Effector memory CD8-positive, alpha-beta T cell (primary cell): ENCODE measurements at places on chromosomes 2 and 18.
A peak's percentile ranks its signal among the peaks of the same experiment; 100 is the strongest.

DNA sequence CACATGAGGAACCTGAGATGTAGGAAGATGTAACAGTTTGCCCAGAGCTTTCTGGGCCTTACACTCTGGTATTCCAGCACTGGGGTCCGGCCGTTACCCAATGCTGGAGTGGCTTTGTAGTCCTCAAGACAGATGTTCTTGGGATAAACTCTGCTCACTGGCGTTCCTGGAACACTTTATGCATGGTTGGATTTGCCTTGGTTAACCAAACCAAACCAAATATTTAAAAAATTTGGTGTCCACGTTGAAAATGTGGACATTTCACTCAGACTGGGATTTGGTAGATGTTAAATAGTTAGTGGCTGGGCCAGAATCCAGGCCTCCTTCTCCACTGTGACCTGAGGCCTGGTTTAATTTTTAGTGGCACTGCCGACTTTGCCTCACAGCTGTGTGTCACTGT, 81.5 kb downstream of the ACOXL start:
- no peak overlapping the region for H3K4me3 ChIP-seq
- no peak overlapping the region for H3K27ac ChIP-seq
- H3K27me3 ChIP-seq = peaks cover 1% of the 10 kb centered on the region
- no peaks in the 10 kb centered on the region for H3K36me3 ChIP-seq
- H3K4me1 ChIP-seq = peaks cover 5% of the 10 kb centered on the region

DNA sequence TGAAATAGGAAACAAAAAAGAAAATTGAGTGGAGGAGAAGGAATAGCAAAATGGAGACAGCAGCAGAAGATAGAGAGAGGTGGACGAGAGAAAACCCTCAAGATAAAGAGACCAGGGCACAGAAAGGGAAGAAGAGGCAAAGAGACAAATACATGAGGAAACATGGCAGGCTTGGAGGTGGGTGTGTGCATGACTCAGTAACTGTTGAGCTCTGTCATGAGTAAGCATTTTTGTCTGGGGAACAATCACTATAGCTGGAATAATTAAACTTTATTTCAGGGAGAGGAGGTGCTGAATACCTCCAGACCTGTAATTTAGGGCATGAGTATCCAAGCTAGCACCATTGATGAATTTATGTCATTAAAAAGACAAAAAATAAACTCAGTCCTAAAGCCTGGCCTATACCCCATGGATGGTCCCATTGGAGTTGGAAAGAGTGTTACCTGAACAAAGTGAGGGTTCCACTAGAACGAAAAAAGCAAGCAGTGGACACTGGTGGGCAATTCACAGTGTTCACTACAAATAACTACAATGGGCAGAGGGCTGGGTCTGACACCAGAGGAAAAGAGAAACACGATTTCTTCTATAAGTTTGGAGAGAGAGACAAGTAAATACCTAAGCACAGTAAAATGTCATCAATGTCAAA, 145.5 kb downstream of the ADCYAP1 start:
- DNase-seq = no peak
- no peaks in the 10 kb centered on the region for H3K4me1 ChIP-seq
- H3K27me3 ChIP-seq = no peaks in the 10 kb centered on the region
- no peak overlapping the region for H3K4me3 ChIP-seq

GRCh38 chr2:60033325-60033724, 520.1 kb downstream of the BCL11A start:
- H3K4me1 ChIP-seq = no peaks in the 10 kb centered on the region
- no peaks in the 10 kb centered on the region for H3K27me3 ChIP-seq
- H3K27ac ChIP-seq = no peak overlapping the region
- H3K4me3 ChIP-seq = no peak overlapping the region
- no peak for DNase-seq

DNA sequence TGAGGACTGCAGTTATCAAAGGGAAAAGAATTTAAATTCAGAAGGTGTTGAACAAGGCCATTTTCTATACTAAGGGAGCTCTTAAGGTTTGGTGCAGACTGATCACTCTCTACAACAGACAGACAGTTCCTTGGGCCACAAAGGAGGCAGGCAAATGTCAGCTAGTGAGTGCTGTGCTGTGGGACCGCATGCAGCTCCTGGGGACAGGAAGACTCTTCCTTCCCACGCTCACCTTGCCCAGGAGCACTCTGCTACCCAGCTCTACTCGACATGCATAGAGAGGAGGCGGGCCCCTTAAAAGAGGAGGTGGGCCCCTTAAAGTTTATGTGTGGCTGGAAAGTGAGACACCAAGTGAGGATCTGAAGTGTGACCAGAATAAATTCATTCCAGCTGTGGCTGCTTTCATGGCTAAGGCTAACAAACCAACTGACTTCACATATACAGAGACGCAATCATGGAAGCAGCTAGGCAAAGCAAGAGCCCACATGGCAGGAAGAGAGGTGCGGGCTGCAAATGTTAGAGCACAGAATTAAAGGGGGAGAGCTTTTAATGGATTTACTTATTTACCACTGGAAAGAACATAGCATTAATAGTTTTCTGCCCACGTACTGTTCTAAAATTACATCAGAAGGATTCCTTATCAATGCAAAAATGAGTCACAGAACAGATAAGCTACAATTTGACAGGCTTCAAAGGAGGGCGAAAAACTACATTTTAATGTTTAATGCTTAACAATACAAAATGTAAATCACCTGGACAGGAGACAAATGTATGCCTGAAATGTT, 101.4 kb upstream of the RNU4ATAC start:
- peaks cover 4% of the 10 kb centered on the region for H3K4me1 ChIP-seq
- peaks cover 32% of the 10 kb centered on the region for H3K36me3 ChIP-seq
- H3K4me3 ChIP-seq = no peak overlapping the region
- H3K27me3 ChIP-seq = no peaks in the 10 kb centered on the region
- no peak overlapping the region for H3K27ac ChIP-seq

- H3K4me1 ChIP-seq = no peaks in the 10 kb centered on the region
- peaks cover 40% of the 10 kb centered on the region for H3K27me3 ChIP-seq
- no peak for DNase-seq
- no peak overlapping the region for H3K4me3 ChIP-seq
These were observed 155.7 kb downstream of the ALK start for GRCh38 chr2:29765721-29766120.

- H3K4me3 ChIP-seq = no peak overlapping the region
- H3K27ac ChIP-seq = no peak overlapping the region
- H3K4me1 ChIP-seq = no peaks in the 10 kb centered on the region
- peaks cover 5% of the 10 kb centered on the region for H3K27me3 ChIP-seq
These were observed 17.2 kb downstream of the TNP1 start for GRCh38 chr2:216842636-216843035.

DNA sequence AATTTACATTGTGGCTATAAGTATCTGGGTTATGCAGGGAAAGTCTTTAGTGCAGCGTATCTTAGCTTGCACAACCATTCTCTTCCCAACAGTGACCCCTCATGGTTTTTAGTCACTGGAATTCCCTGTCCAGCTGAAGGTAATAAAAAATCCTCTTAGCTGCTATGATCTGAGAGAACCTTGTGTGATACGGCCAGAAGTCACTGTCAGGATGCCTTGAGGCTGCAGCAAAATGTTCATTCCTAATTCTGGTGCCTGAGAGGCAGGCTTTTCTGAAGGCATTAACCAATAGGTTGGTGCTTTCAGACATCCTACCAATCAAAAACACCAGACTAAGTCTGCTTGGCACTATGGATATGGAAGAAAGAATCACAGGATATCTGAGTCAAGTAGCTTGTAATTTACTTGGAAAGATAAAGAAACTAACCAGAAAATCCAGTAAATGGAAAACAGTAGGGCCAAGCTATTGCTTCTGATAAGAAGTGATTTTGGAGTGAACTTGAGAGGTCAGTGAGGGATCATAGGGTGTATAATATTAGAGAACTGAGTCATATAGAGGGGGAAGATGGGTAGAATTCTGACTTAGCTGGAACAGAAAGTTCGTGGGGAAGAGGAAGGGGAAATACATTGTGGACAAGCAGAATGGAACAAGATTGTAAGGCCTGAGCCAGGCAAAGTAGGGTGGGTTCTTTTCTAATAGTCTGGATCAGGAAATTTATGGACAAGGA, 89.0 kb upstream of the SLC14A2 start:
- H3K4me3 ChIP-seq = no peak overlapping the region
- H3K4me1 ChIP-seq = no peaks in the 10 kb centered on the region
- H3K27me3 ChIP-seq = peaks cover 50% of the 10 kb centered on the region
- DNase-seq = no peak

DNA sequence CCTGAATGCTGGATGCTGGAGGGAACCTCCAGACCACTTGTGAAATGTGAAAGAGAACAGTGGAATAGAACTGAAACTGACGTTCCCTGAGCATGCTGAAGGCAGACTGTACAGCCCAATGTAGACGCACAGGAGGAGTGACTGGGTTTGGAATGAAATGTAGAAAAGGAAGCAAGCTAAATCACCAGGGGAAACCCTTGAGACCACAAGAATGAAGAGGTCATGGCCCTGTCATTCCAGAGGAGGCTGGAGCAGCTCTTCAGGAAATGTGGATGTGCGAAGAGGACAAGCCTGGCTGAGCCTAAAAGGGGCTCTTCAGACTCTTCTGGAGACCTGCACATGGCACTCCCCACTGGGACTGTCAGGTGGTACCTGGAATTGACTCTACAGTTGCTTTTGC, 118.5 kb upstream of the ALPP start:
- H3K27me3 ChIP-seq = no peaks in the 10 kb centered on the region
- DNase-seq = no peak
- no peaks in the 10 kb centered on the region for H3K4me1 ChIP-seq

DNA sequence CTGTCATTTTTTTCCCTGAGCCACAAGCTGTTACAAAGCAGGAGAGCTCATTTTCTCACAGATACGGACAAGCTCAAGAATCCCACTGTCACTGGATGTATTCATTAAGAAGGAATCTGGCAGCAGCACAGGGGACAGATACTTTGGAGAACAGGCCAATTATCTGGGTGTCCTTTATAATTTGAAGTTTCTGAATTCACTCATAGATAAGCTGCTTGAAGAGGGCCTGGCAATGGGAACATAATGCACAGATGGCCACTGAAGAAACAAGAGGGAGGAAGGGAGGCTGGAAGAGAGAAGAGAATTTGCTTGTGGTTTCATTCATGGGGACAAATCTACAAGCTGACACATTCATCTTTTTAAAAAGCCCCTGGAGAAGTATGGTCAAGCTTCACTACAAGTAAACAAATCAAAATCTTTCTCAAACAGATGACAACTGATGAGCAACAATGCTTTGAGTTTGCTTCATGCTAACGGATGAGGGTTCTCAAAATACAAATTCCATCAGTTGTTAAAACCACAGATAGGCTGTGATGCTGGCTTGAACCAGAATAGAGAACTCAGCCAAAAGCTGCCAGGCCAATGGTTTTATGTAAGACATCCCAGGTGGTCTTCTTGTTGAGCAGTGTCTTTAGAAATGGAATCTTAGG, 11.9 kb downstream of the BCL2 start:
- H3K27ac ChIP-seq = peak overlapping the region; percentile 50
- H3K4me1 ChIP-seq = peaks cover 73% of the 10 kb centered on the region
- no peak for DNase-seq
- no peaks in the 10 kb centered on the region for H3K27me3 ChIP-seq

GRCh38 chr18:2654928-2655177, 673 bp upstream of the SMCHD1 start:
- DNase-seq = peak; percentile 85
- no peaks in the 10 kb centered on the region for H3K27me3 ChIP-seq
- peaks cover 22% of the 10 kb centered on the region for H3K4me1 ChIP-seq

GRCh38 chr2:41737888-41738287, 309.9 kb upstream of the PKDCC start:
- H3K4me3 ChIP-seq = no peak overlapping the region
- no peaks in the 10 kb centered on the region for H3K36me3 ChIP-seq
- peaks cover 23% of the 10 kb centered on the region for H3K27me3 ChIP-seq
- no peak for DNase-seq

DNA sequence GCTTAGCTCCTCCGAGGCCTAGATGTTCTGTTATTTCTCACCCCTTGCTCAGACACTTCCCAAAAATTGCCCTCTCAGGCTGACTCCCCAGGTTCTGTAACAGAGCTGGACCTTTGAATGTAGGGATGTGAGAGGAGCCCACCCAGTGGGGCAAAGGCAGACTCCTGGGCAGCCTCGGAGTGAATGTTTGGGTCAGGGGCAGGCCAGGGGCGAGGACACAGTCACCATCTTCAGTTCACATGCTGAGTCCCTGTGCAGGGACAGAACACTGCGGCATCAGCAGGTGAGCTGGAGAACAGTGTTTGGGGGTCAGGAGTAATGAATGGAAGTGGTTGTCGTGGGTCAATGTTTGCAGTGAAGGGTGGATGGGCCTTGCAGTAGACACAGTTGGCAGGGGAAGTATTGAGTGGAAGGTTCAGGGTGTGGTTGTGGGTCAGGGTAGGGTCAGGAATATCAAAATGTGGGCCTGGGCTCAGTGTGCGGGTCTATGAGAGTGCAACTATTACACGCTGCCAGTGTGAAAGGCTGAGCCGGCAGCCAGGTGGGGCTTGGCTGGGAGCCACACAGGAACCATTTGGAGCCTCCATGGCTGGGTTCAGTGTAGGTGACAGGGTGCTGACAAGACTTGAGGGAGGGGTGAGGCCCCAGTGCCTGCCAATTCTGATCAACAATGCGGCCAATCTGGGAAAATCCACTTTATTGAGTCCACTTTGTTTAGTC, 4.4 kb downstream of the IHH start:
- H3K36me3 ChIP-seq = no peaks in the 10 kb centered on the region
- H3K4me3 ChIP-seq = no peak overlapping the region
- peaks cover 95% of the 10 kb centered on the region for H3K27me3 ChIP-seq

- H3K4me3 ChIP-seq = no peak overlapping the region
- no peak overlapping the region for H3K27ac ChIP-seq
- peaks cover 42% of the 10 kb centered on the region for H3K27me3 ChIP-seq
- no peak for DNase-seq
- no peaks in the 10 kb centered on the region for H3K36me3 ChIP-seq
- no peaks in the 10 kb centered on the region for H3K4me1 ChIP-seq
These were observed 67.7 kb upstream of the NEDD4L start for GRCh38 chr18:57976230-57976773.

DNA sequence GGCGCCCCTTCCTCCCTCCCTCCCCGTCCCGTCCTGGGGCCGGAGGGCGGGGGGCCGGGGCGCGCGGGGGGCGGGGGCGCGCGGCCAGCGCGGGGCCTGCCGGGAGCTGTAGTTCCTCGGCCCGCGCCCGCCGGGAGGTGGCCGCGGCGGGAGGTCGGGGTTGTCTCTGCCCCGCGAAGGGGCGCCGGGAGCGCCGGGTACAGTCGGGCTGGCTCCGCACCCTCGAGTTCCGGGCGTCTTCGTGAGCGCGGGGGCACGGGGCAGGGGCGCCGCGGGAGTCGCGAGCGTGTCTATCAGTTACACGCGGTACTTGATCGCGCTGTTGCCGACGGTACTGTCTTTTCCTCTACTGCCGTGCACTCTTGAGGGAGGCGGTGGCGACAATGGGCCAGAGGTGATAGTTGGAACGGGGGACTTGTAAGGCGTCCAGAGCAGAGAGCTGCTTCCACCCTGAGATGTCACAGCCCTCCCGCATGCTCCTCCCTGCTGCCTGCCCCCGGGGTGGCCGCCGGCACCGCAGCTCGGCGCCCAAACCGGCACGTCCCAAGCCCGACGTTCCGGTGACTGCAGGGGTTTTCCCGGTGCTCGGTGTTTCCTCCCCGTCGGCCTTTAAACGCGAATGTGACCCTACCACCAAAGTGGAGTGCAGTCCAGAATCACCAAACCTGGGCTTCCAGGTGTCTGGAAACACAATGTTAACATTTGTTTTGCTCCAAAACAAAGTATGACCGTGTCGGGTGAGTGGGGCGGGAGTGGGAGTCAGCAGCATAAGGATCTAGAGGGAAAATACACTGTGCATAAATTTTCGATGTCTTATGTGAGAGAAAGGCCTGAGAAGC, at the start of gene PRKD3:
Gene PRKD3 (minus strand): TSS at position 48 of the 839 bp plus-strand sequence. CDS start 8,309 bp downstream, outside the sequence.
- H3K4me1 ChIP-seq = peaks cover 21% of the 10 kb centered on the region
- H3K4me3 ChIP-seq = peak within 1 kb of the TSS; percentile 98
- H3K27ac ChIP-seq = peak within 1 kb of the TSS; percentile 97
- H3K36me3 ChIP-seq = peaks cover 7% of the 10 kb centered on the region
- H3K27me3 ChIP-seq = no peaks in the 10 kb centered on the region
- peak; percentile 48 for DNase-seq

GRCh38 chr2:20609349-20609994, 41.4 kb downstream of the HS1BP3 start:
- peaks cover 3% of the 10 kb centered on the region for H3K36me3 ChIP-seq
- H3K27me3 ChIP-seq = no peaks in the 10 kb centered on the region
- no peak overlapping the region for H3K4me3 ChIP-seq
